ENCODE measurements at places on chromosomes 3 and 15.

DNA sequence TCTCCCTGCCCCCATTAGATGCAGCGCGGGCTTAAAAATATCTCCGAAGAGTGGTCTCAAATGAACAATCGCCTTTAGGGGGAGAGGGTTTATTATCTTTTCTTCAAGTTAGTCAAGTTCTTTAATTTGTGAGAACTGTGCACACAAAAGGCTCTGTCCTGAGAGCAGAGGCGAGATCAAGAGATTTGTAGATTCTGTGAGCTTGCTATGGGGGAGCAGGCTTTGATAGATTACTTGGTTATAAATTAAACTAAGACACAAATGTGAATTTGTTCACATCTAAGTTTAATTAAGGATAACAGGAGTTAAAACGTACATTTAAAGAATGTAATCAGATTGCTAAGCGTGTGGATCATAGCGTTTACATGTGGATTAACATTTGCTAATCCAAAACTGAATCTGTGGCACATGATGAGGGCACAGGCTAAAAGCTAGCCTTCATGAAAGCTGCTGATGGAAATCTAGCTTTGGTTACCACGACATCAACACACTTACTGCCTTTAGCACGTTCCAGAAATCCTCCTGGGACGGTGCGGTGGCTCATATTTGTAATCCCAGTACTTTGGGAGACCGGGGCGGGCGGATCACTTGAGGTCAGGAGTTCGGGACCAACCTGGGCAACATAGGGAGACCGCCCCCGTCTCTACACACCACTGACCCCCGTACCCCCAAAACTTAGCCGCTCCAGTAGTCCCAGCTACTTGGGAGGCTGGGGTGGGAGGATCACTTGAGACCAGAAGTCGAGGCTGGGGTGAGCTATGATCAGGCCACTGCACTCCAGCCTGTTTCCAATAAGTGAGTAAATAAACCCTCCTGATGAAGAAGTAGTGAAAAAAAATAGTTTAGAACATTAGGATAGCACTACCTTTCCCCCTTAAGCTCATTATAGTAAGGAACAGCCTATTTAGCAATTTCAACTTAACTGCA is 1.0 kb upstream of the PRTG start:
- no peak for DNase-seq

GRCh38 chr15:36694574-36694973 is 115.1 kb downstream of the CDIN1 start:
- no peak for DNase-seq

DNA sequence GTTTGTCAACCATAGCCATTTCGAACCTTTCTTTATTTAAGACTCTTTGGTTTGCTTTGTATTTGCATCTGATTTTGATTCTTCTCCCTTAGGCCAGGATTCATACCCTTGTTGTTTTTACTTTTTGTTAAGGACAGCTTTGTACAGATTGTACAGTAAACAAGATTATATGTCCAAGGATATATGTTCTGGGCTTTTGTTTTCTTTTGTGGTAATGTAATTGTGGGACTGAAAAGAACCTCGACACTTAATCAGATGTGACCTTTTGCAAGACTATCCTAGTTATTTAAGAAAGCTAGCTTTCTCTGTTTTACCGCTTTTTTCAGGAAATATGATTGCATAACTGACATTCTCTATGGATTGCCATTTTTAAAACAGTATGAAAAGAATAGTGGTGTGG is 67.0 kb upstream of the SAMMSON start:
- no peak for DNase-seq

GRCh38 chr3:102714567-102714966 is 279.8 kb downstream of the ZPLD1 start:
- no peak for DNase-seq

DNA sequence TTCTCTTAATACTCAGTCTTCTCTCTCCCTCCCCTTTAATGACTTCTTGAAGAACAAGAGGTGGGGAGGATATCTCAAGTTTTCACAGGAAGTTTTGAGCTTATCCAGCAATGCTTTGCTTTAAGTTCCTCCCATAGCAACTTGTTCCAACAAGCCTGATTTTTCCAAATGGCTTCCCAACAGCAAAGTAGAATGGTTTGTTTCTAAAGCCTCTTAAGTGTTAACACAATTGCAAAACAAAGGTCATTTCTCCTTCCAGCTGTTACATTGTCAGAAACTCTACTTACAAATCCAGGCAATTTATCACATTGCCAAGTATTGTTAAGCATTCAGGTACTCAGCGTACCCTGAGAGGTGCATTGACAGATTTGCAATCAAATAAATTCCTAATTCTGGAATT is 6.8 kb upstream of the ZNF770 start:
- DNase-seq = no peak

GRCh38 chr15:75661100-75661755 is 13.5 kb downstream of the SNX33 start:
- DNase-seq = peak; percentile 79

GRCh38 chr15:89790661-89791060 is 14.5 kb downstream of the MESP2 start:
- DNase-seq = no peak

- DNase-seq = no peak
These were observed 9.7 kb upstream of the GNB5 start for GRCh38 chr15:52200831-52201365.

GRCh38 chr3:138971766-138972320 is 24.8 kb downstream of the FOXL2NB start:
- no peak for DNase-seq

GRCh38 chr15:72199721-72200212 is 2.2 kb upstream of the GRAMD2A start:
- DNase-seq = peak; percentile 71

GRCh38 chr3:52319921-52320595 is 3.9 kb downstream of the DNAH1 start:
- no peak for DNase-seq

- no peak for DNase-seq
These were observed 351.8 kb downstream of the ZIC1 start for GRCh38 chr3:147760941-147761340.

DNA sequence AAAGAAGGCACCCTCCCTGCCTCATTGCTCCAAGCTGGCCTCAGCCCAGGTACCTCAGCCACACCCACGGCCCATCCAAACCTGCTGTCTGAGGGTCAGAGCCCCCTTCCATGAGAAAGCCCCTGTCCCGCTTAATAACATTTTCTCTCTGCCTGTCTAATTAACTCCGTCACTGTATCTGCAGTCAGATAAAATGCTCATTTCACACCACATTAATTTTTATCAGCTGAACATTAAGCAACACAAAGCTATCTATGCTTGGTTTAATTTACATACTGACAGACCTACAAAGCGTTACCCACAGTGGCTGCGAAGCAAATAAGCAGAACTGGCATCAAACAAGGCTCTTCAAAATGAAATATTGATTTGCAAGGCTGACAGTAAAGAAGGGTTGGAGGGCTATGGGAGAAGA is 309.8 kb upstream of the ICE2 start:
- no peak for DNase-seq

DNA sequence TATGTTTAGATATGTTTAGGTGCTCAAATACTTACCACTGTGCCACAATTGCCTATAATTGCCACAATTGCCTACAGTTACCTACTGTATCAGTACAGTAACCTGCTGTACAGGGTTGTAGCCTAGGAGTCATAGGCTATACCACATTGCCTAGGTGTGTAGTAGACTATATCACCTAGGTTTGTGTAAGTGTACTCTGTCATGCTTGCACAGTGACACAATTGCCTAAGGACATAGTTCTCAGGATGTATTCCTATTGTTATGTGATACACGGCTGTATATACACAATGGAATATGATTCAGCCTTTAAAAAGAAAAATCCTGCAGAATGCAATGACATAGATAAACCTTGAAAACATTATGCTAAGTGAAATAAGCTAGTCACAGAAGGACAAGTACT is 264.8 kb downstream of the RAP2B start:
- no peak for DNase-seq

GRCh38 chr3:121836481-121836880 is 1.5 kb downstream of the EAF2 start:
- DNase-seq = no peak
